ENCODE measurements at places on chromosomes 2 and 18.

GRCh38 chr2:16330982-16331381 is 334.7 kb downstream of the CYRIA start:
- DNase-seq = no peak

DNA sequence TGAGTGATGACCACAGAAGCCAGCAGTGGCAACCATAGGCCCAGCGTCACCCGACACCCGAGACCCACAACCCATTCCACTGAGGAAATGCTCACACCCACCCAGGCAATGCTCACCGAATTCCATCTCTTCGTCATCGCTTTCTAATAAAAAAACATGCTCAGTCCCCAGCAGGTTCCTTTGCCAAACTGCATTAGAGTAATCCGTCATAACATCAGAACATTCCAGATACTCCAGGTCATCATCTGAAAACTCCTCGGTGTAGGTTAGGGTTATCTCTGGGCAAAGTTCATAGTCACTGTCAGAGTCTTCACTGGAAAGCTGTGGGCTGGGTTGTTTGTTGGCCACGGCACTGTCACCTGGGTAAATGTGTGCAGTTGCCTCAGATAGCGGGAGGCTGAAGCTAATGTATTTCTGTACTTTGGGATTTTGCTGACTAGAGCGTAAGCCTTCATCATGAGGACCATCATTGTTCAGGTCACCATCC is 49.3 kb downstream of the ALPK2 start:
- no peak for DNase-seq

- no peak for DNase-seq
These were observed 68.7 kb downstream of the ASB1 start for GRCh38 chr2:238495422-238495821.

GRCh38 chr2:109448946-109449788 is 164.6 kb downstream of the SEPTIN10 start:
- DNase-seq = no peak

GRCh38 chr2:226354434-226354833 is 445.2 kb downstream of the IRS1 start:
- DNase-seq = no peak

GRCh38 chr2:16728351-16729136 is 62.9 kb upstream of the CYRIA start:
- no peak for DNase-seq

- no peak for DNase-seq
These were observed 40.9 kb upstream of the TRIM43B start for GRCh38 chr2:95525294-95526035.

DNA sequence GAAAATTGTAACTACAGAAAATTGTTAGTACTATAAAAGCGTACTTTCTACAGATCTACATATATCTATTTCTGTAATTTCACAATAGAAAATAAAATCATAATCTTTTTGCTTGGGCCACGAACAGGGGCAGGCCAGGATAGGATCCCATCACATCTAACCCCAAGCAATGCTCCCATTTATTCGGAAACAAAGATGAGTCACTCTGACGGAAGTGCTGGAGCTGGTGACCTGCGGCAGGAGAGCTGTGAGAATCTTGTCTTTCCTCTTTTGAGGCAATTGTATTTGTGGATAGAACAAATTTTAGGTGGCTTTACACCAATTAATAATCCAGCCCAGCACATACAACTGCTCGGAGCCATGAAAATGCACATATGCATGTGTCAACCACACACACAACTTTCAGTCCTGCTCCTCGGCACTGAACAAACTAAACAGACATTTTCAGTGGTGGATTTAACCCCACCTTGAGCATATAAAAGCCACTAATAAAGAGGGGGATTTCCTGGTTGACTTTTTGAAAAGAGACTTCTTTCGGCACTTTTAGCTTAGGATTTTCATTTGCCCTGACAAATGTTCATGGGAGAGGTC is 22.3 kb upstream of the INSIG2 start:
- no peak for DNase-seq

- no peak for DNase-seq
These were observed 84.4 kb downstream of the MEIS1 start for GRCh38 chr2:66519264-66519843.

DNA sequence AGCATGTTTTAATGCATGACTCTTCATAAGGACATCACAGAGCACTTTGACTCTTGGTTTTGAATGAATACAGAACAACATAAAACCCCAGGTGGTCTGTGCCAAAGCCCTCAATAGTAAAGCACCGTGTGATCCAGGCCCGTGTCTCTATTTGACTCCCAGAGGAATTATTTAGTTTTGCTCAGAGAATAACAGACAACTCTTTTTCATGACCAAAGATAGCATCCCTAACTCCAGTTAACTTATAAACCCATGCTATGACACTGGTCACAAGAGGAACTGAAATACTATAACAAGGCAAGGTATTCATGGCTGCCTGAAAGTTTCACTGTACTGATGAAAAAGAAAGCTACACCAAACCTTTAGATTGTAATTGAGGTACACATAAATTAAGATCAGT is 128.4 kb downstream of the IKZF2 start:
- no peak for DNase-seq

- no peak for DNase-seq
These were observed 258.8 kb downstream of the NEDD4L start for GRCh38 chr18:58302811-58303210.

DNA sequence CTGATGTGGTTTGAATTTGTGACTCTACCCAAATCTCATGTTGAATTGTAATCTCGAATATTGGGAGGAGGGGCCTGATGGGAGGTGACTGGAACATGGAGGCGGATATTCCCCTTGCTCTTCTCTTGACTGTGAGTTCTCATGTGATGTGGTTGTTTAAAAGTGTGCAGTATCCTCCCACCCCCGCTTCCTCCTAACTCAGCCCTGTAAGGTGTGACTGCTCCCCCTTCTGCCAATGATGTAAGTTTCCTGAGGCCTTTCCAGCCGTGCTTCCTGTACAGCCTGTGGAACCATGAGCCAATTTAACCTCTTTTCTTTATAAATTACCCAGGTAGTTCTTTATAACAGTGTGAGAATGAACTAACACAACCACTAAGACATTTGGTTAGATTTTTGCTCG is 458.4 kb downstream of the THSD7B start:
- no peak for DNase-seq

DNA sequence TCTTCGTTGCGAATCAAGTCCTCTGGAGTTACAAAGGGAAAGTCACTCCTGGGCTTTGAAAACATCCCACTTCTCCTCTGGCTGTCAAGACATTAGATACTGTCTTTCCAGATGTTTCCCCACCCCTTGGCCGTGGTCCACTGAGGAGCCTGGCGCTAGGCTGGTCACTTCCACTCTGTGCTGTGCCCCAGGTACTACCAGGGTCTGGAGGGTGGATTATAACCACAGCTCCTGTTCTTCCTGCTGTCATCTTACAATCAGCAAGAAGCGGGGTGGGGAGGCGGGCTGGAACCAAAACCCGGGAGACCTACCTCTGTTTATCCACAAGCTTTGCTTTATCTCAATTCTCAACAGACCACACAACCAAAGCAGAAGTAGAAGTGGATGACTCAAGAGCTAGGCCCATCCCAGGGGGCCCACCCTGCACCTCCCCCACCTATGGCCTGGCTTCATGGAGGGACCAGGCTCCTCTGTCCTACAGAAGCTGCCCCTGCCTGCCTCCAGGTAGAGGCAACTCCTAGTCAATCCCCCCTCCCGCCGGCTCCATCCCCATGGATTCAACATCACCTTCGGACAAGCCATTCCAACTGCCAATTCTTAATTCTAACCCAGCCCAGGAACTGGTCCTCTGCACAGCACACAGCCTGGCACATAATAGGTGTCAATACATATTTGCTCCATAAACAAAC is 17.8 kb downstream of the SMAD7 start:
- DNase-seq = no peak

GRCh38 chr2:127576433-127577207 is 41.1 kb downstream of the MYO7B start:
- DNase-seq = no peak

GRCh38 chr2:156343940-156344301 is 11.4 kb upstream of the NR4A2 start:
- no peak for DNase-seq

- peak; percentile 27 for DNase-seq
These were observed 1.4 kb downstream of the RMC1 start for GRCh38 chr18:23504720-23505119.

GRCh38 chr2:197235711-197236110 is 74.9 kb downstream of the ANKRD44 start:
- no peak for DNase-seq

- DNase-seq = no peak
These were observed 245.5 kb upstream of the KCNJ3 start for GRCh38 chr2:154452906-154453493.

DNA sequence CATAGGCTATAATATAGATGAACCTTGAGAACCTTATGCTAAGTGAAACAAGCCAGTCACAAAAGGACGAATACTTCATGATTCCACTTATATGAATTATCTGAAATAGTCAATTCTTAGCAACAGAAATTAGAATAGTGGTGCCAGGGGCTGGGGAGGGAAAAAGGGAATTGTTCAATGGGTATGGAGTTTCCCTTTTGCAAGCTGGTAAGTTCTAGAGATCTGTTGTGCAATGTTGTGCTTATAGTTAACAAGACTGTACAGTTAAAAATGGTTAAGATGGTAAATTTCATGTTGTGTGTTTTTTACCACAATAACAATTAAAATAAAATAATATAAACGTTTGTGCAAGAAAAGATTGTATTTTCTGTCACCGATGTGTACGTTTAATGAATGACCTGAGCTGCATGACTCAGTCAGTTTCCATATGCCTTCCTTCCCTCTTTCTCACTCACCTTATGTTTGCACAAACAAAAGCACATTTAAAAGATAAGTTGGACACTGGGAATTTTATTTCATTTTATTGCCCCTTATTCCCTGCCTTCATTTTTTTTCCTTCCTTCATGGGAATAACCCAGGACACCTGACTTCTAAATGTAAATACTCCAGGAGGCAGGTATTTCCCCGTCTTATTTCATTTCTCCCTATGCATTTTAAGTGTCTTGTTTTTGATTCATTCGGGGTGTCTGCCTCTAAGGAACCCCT is 143.7 kb upstream of the TTC39C start:
- no peak for DNase-seq

DNA sequence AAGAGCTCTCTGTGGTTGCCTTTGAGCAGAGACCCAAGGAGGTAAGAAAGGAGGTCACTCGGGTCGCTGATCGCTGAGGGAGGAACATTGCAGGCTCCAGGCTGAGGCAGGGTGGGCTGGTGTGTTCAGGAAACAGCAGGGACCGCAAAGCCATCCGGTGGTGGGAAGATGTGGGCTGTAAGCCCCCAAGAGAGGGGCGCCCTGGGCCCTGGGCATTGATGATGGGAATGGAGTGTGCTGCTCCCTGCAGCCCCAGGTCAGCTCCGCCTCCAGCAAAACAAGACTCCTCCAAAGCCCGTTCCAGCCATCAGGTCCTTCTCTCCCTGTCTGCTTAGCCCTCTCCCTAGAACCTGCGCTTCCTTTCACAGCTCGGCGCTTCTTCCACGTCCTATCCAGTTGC is 229.7 kb downstream of the KLHL29 start:
- DNase-seq = no peak

DNA sequence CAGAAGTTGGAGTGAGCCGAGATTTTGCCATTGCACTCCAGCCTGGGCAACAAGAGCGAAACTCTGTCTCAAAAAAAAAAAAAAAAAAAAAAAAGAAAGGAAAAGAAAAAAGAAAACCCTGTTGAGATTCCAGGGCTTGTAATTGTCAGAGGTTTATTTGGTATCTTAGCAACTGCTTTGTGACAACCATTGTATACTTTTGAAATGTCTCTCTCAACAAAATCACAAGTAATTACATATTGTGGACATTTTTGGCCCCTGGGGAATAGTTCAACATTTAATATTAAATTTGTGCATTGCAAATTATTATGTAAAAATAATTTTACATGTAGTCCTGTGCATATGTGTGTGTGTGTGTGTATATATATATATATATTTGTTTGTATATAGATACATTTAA is 270.8 kb downstream of the GALNT13 start:
- DNase-seq = no peak

DNA sequence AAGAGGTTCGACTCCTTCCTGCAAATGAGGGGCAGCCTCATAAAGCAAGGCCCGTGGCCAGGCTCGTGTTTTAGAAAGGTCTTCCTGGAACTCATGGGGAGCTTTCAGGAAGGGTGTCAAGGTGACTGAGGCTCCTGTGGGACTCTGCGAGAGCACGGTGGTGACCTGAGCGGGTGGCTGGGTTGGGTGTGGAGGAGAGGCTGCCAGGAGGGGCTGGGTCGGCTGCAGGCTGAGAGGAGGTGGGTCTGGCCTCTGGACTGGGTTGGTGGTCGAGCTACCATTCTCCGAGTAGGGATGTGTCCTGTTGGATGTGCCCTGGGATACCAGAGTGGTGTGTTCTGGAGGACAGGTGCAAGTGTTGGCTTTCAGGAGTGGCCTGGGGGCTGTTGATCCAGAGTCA is 86.4 kb downstream of the DGKD start:
- DNase-seq = no peak

DNA sequence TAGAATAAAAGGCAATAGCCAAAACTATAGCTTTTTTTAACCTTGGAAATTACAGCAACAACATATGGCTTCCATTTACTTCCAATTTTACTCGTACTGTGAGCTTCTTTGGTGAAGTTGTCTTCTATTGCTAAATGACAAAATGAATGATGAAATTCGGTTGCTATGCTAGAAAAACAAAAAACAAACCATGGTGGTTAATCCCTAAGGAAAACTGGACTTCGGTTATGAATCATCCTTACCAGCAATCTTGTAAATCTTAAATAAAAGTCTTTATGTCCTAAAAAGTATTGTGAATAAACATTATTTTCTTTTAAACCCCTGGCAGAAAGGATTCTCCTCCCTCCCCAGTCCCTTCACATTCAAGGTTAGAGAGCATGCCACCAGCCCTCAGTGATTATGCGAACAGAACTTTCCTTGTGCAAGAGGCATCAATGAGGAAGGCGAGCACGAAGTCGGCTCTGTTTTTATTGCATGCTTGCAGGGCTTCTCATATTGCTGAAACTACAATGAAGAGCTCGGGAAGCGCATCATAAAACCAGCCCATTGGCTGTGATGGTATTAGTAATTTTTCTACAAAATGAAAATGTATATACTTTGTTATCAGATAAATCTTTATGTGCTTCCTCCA is 62.9 kb downstream of the ZNF521 start:
- DNase-seq = no peak

DNA sequence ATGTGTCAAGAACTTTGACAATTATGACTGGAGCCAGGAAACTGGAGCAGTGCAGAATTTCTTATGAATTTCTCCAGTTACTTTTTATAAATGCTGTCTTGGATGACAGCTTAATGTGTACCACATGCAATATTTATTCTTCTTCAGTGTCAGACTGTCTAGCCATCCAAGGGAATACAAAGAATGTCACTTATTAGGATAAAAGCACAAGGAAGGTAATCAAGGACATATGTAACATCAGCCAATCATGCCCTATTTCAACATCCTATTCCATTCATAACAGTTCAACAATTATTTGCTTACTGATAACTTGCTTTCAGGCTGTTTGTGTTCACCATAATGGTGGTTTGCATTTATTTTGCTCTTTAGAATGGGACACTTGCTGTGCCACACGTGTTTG is 139.8 kb downstream of the OLA1 start:
- DNase-seq = no peak

GRCh38 chr2:150133623-150134022 is 353.8 kb downstream of the RND3 start:
- no peak for DNase-seq

Data from CD4-positive, alpha-beta T cell treated with Interleukin-15 for 4 hours (primary cell).